ENCODE measurements at places on chromosomes 2 and 18.

- DNase-seq, result no peak
Observed at GRCh38 chr2:232611559-232612218, 21.7 kb upstream of the EFHD1 start.

DNA sequence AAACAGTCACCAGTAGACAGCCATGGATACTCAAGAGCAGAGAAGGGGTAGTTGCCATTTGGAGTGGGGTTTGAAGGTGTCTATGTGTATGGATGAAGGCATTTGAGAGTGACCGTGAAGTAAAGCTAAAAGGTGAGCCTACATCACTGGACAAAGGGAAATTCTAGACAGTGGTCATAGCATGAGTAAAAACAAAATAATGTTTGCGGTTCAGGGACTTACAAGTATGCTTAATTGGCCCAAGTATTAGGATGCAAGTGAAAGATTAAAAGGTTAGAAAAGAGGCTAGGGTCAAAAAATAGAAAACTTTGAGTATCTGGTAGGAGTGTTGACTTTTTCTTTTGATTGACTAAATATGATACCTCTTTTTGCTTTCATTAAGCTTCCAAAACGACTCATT lies 238.1 kb upstream of the SLC8A1 start:
- no peak for DNase-seq

GRCh38 chr2:37026050-37026449 lies 58.1 kb downstream of the HEATR5B start:
- DNase-seq, result no peak

- DNase-seq, result no peak
Observed at GRCh38 chr2:48328159-48328809, 201.7 kb upstream of the STON1 start.

DNA sequence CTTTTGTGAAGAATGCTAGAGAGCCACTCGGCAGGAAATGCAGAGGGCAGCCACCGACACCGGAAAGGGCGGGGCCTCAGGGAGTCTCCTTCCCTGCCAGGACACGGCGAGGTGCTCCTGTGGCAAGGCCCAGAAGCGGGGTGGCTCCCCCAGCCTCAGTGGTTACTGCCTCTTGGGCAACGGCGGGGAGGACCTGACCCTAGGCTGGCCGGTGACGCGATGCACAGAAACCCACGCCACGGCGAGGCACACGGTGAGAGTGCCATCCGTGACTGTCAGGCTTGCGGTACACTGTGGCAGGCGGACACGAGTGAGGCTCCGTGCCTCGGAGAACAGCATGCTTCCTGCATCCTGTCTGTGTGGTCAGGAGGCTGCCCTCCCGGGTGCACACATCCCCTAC lies 47.8 kb downstream of the ZAP70 start:
- no peak for DNase-seq

DNA sequence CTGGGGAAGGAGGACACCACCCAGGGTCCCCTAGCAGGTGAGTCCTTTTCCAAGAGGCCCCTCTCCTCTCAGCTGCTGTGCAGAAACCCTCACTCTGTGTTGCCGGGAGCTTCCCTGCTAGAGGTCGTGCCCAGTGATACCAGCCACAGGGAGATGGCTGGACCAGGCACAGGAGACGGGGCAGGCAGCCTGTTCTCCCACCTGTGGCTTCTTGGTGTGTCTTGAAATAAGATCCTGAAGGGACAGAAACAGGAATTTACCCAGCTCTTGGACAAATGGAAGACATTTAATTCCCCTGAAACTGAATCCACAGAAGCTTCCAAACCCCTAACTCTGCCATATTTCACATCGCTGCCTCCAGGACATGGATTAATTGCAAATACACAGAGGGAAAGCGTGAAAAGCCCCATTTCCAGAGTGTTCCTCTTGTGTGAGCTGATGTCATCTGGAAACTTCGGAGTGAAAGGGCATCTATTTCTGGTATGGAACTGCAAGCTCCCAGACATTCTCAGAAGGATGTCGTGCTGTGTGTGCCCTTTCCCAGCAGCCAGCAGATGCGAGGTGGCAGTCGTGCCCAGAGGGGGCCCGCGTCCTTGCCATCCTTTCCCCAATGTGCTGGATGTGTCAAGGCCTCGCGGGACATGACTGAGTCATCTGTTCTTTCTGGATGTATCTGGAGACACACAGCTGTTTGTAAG lies 177.7 kb downstream of the SEPTIN10 start:
- DNase-seq, result no peak

DNA sequence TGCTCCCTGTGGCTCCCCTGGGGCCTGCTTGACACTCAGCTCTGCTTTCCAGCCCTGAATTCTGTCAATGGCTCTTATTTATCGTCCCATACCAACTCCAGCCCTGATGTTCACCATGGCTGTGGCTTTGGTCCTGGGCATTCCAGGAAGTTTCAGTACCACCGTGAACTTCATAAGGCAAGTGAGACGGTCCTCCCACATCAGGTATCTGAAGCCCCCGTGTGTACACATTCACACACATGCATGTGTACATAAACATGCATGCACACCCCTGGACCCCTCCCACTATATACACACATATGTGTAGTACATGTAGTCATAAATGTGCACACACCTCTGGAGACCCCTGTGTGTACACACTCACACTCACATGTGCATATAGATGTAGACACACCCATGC lies 43.3 kb upstream of the PUM2 start:
- no peak for DNase-seq

DNA sequence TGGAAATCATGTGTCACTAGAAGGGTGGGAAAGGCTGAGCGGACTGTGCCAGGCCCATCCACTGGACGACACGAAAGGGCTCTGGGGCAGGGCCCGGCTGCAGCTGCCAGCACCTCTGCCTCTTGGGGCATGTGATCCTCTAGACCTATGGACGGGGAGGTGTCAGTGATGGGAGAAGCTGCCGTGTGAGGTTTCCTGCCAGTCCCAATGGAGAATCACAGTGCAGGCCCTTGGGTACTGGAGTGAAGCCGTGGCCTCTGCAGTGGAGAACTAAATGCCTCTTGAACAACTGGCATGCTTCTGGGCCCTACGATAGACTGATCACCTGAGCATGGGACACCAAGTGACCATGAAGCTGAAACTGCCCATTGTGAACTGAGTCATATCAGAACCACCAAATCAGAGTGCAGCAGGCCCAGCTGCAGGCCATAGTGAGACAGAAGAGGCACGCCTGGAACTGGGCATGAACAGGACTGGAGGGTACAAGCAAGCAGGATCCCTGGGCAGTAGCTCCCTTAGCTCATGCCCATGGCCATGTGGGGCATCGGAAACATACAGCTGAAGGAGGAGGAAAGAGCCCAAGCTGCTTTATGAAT lies 18.8 kb upstream of the RHOB start:
- no peak for DNase-seq

DNA sequence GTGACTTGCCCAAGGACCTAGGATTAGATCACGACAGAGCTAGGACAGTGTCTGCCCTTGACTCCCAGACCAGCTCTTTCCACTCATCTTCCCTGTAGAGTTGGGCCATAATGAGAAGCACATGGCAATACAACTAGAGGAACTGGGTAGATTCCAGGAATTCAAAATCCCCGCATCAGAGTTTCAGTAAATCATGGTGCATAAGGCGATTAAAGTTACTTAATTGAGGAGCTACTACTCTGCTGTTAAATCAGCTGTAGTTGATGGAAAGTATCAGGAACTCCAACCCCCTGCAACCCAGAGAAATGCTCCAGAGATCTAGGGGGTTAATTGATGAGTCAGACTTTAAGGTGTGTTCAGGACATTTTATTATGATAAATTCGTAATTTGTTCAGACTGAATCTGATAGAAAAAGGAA lies 5.7 kb downstream of the ANTXR1 start:
- DNase-seq, result no peak

DNA sequence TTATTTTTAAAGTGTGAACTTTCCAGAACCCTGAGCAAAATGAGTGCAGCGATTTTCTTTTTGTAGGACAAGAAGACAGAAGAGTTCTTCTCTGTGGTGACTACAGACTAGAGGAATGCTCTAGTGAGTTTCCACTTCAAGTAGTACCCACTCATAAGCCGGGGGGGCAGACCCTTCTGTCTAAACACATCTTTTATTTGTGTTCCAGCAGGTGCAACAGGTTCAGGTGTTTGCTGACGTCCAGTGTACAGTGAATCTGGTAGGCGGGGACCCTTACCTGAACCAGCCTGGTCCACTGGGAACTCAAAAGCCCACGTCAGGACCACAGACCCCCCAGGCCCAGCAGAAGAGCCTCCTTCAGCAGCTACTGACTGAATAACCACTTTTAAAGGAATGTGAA lies 25.2 kb downstream of the PTRHD1 start:
- DNase-seq, result no peak

- no peak for DNase-seq
Observed at GRCh38 chr2:107466241-107466640, 360.5 kb upstream of the RGPD4 start.

DNA sequence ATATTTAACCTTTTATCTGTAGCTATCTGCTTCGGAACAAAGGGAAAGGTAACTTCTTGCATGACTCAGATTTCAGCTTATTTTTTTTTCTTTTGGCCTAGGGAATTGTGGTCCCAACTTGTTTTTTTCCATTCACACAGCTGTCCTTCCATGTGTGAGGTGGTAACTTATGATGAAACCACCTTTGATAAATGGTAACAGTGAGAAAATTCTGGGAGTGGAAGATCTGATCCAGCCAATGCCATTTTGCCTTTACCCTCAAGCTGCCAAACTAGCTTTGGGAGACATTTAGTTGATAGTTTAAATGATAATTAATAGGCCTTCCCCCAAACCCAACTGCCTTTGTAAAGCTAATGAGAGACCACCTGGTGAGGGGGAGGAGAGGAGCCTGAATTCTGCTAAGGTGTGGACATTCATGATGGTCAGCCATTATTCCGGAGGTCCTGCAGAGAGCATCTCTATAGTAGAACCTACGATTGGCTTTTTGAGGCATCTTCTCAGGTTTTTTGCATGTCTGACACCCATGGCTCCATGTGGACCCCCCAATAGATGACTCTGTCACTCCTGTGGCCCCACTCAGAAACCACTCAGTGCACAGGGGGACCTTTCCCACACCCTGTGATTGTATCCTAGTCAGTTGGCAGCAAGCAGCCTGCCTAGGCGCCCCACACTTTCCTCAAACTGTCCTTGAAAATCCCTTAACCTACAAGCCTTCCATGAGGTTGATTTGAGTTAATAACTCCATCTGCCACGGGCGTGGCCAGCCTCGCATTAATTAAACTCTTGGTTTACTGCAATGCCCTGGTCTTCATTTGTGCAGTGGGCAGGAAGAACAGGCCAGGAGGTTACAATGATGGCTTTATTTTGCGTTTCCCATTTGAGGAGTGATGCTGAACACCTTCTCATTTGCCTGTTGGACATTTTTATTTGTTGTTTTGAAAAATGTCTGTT lies 263.5 kb upstream of the PXDN start:
- DNase-seq, result no peak

DNA sequence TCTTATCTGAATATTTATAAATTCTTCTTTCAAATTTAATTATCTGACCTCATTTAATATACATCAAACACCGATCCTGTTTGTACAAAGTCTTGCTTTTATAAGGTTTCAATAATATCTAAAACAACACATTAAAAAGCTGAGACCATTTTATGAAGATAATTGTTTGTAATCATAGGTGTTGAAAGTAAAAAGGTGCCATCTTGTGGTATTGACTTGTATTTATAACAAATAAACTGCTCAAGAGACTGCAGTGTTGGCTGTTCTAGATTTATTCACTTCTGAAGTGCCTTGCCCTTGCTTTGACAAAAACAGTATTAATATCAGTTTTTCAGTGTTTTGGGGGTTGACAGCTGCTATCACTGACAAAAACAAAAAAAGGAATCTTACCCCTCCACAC lies 286.8 kb upstream of the HNMT start:
- DNase-seq, result no peak

GRCh38 chr2:181570833-181571661 lies 85.9 kb downstream of the CERKL start:
- DNase-seq, result no peak

GRCh38 chr2:47536696-47537095 lies 133.7 kb downstream of the MSH2 start:
- no peak for DNase-seq

DNA sequence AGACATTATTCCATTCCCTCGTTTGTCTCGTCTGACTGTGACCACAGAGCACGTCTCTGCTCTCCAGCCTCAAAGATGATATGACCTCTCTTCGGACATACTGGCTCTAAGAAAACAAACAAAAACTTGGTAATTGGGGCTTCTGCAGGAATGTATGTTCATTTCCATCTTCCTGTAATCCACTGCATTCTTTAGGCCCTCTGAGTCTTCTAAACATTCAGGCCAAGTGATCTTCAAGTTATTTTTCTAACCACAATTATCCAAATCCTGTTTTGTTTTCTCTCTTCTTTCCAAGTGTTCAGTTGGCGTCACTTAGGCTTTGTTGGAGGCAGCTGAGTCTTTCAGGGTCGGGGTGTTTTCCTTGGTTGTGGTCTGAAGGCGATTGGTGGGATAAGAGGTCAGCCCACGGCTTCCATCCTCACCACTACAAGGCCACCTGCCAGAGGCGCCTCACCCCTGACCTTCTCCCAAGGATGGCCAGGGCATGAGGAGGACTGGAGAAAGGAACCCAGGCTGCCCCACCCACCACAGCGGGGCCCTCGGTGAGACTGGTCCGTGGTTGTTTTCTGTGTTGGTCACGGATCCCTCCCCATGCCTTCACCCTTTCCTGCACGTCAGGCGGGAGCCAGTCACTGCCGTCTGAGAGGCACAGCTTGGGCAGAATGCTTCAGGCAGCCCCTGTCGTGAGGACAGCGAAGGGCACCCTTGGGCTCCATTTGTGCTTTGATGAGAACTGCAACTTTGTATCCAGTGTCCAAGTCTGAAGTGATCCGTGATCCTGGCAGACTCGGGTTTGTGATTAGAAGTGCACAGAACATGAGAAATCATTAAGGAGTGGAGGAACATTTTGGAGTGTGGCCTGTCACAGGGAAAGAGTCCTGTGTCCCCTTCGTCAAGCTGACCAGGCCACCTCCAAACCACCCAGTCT lies 88.6 kb upstream of the FHL2 start:
- peak; percentile 8 for DNase-seq

DNA sequence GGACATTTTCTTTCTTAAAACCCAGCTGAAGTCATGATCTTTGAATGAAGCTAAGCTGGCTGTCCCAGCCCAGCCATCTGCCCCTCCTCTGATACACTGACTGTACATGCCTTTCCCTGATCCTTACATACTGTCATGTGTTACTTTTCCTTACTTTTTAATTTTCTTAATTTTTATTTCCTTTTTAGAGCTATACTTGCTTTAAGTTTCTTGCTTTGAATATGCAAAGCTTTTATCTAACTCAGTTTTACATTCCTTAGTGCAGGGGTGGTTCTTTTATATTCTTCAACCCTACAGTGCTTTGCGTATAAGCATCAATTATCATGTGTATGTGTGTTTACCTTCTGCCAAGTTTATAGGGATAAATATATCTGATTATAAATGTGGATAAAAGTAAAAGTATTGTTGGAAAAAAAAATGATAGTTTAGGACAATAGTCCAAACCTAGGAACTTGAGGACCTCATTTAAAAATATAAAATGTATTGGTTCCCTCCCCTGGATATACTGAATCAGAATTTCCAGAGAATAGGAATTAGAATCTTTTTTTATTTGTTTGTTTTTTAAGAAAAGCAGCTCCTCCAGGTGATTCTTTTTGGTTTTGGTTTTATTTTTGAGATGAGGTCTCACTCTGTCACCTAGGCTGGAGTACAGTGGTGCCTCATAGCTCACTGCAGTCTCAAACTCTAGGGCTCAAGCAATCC lies 17.8 kb downstream of the DDX1 start:
- DNase-seq, result no peak

- no peak for DNase-seq
Observed at GRCh38 chr18:55838841-55839240, 250.8 kb upstream of the TCF4 start.

- no peak for DNase-seq
Observed at GRCh38 chr2:70454936-70455544, 98.6 kb downstream of the TGFA start.

GRCh38 chr2:166972418-166972817 lies 84.1 kb downstream of the XIRP2 start:
- no peak for DNase-seq
